ENCODE measurements at places on chromosomes 12 and 14.

DNA sequence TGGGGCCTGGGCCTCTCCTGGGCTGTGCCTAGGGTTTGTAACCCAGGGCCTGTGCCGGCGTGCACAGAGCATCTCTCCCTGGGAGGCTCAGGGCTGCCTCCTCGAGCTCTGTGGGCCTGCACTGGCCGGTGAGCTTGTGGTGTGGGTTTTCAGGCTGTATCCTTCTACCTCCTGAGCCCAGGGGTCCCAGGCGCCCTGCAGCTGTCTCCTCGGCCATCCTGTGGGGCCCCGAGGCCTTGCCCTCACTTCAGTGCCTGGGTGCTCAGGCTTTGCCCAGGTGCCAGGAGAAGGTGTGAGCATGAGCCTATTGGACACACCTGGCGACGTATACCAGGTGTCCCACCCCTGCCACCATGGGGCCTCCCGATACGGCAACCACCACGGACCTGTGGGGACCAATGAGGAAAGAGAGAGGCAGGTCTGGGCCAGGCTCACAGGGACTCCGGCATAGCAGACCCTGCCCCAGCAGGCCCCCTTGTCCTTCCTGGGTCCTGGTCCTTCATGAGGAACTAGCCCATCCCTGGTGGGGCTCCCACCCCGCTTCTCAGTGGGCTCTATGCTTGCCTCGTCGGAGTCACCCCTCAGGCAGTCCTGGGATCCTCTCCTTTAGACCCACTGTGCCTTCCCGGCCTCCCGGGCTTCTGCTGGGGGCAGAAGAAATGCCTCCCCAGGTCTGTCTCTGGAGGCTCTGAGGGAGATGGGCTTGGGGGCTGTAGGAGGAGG is 400.2 kb downstream of the TMEM121 start:
- no peak for DNase-seq
- no peak overlapping the region for H3K27ac ChIP-seq
- H3K4me3 ChIP-seq, result no peak overlapping the region
- H3K36me3 ChIP-seq, result no peaks in the 10 kb centered on the region

GRCh38 chr14:69319911-69320310 is 60.0 kb downstream of the GALNT16 start:
- no peak overlapping the region for H3K27ac ChIP-seq
- H3K4me3 ChIP-seq, result no peak overlapping the region
- no peak for DNase-seq
- H3K4me1 ChIP-seq, result no peaks in the 10 kb centered on the region
- H3K36me3 ChIP-seq, result no peaks in the 10 kb centered on the region

GRCh38 chr12:114672817-114673168 is 11.2 kb downstream of the TBX3 start:
- H3K36me3 ChIP-seq, result no peaks in the 10 kb centered on the region
- peaks cover 46% of the 10 kb centered on the region for H3K4me1 ChIP-seq
- H3K27ac ChIP-seq, result peak overlapping the region; percentile 97
- H3K4me3 ChIP-seq, result peak overlapping the region; percentile 27
- peak; percentile 46 for DNase-seq

DNA sequence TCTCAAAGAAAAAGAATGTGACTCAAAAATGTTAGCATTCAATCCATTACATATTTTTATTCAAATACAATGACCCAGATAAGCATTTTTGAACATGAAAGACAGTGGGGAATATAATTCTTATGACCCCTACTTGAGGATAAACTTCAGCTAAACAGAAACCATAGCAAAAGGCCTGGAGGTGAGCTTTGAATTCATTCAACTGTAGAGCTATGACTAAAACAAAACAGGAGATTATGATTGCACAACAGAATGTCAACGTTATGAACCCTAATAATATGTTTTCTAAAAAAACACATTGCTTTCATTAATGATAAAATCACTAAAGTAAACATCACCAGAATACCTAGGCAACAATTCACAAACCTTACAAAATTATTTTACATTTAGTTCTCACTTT is 27.8 kb downstream of the EFCAB11 start:
- no peaks in the 10 kb centered on the region for H3K4me1 ChIP-seq
- no peak for DNase-seq
- H3K27ac ChIP-seq, result no peak overlapping the region
- H3K36me3 ChIP-seq, result no peaks in the 10 kb centered on the region
- no peak overlapping the region for H3K4me3 ChIP-seq

- no peak overlapping the region for H3K4me3 ChIP-seq
- DNase-seq, result no peak
- H3K27me3 ChIP-seq, result no peaks in the 10 kb centered on the region
- no peaks in the 10 kb centered on the region for H3K4me1 ChIP-seq
- H3K36me3 ChIP-seq, result no peaks in the 10 kb centered on the region
Measured at GRCh38 chr12:87051621-87052020, 795.4 kb upstream of the MGAT4C start.

DNA sequence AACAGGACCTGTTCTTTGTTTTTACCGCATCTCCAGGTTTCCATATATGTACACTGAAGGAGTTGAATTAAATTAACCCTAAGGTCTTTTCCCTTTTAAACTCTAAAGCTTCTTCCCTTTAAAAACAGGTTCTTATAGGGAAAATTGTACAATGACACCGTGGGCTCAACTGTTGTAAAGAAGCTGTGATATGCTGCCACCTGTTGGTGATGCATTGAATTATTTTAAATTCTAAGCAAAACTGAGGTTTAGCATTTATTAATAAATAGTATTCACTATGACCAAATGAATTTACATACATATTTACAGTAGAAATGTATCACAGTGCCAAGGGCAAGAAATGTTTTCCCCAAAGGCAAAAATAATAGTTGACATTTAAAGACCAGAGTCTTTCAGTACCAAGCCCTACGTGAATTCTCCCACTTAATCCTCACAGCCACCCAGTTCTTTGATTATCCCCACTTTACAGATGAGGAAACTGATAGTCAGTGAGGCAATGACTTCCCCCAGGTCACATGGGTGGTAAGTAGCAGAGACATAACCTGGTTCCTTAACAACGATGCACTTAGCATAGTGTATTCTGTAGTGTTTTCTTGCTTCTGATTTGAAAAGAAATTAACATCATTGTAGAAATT is 35.7 kb upstream of the TMEM263 start:
- no peaks in the 10 kb centered on the region for H3K36me3 ChIP-seq
- no peak overlapping the region for H3K4me3 ChIP-seq
- H3K27ac ChIP-seq, result no peak overlapping the region
- H3K27me3 ChIP-seq, result no peaks in the 10 kb centered on the region
- peak; percentile 73 for DNase-seq
- H3K4me1 ChIP-seq, result no peaks in the 10 kb centered on the region

GRCh38 chr14:94099006-94099405 is 11.5 kb upstream of the IFI27 start:
- peaks cover 6% of the 10 kb centered on the region for H3K4me1 ChIP-seq
- no peak for DNase-seq
- H3K36me3 ChIP-seq, result no peaks in the 10 kb centered on the region
- no peak overlapping the region for H3K27ac ChIP-seq
- no peaks in the 10 kb centered on the region for H3K27me3 ChIP-seq

DNA sequence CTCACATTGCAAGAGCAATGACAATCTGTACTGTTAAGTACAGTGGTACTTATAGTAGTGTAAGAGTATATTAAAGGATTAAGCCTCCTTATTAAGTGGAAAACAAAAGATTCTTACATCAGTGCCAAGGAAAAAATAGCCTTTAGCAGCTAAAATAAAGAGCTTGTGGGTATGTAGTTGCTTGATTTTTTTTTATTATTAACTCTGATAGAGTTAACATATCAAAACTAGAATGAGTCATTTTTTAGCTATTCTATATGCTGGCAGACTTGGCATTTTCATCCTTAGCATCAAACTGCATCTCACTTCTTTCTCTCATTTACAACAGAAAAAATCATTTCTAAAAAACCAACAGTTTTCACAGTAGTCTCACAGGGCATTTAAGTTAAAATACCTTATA is 86.5 kb downstream of the ATP2B1 start:
- DNase-seq, result no peak
- H3K27ac ChIP-seq, result no peak overlapping the region
- no peaks in the 10 kb centered on the region for H3K4me1 ChIP-seq

DNA sequence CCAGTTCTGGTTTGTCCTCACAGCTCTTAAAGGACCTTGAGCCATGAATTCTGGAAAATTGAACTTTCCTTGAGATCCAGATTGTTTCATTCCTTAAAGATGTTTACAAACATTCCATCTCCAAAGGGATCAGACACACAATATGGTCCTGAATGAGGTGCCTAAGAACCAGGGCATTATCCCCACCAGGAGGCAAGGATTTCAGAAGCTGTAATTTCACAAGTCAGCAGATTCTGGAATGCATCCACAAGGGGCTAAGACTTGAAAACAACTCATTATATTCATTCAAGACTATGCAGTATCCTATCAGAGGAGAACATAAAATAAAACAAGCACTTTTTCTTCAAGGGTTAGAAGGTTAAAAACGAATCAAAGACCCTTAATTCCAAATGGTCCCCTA is 15.1 kb downstream of the KCNH5 start:
- H3K36me3 ChIP-seq, result no peaks in the 10 kb centered on the region
- no peak for DNase-seq
- H3K4me3 ChIP-seq, result no peak overlapping the region
- H3K4me1 ChIP-seq, result no peaks in the 10 kb centered on the region
- H3K27ac ChIP-seq, result no peak overlapping the region

DNA sequence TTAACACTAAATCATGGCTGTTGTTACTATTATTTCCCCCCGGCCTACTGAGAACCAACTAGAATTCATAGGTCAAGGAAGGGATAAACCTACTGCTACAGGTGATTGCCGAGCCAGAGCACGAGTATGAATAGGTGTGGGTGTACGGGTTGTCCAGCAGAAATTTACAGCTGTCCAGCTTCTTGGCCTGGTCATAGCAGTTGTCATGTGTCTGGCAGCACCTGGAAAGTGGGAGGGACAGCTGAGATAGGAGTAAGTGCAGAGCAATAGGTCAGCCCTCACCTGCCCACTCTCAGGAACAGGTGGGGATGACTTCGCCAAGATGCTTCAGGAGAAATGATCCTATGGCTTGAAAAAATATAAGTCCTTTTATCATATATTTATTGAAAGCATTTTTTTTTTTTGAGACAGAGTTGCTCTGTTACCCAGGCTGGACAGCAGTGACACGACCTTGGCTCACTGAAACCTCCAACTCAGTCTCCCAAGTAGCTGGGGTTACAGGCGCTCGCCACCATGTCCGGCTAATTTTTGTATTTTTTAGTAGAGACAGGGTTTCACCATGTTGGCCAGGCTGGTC is 2.6 kb downstream of the PLA2G1B start:
- H3K4me1 ChIP-seq, result peaks cover 13% of the 10 kb centered on the region
- no peaks in the 10 kb centered on the region for H3K36me3 ChIP-seq
- H3K27me3 ChIP-seq, result no peaks in the 10 kb centered on the region
- no peak for DNase-seq

GRCh38 chr12:132407451-132407961 is 78.1 kb upstream of the GALNT9 start:
- H3K36me3 ChIP-seq, result no peaks in the 10 kb centered on the region
- no peaks in the 10 kb centered on the region for H3K4me1 ChIP-seq
- no peak for DNase-seq
- no peak overlapping the region for H3K4me3 ChIP-seq

- peaks cover 14% of the 10 kb centered on the region for H3K4me1 ChIP-seq
- H3K27me3 ChIP-seq, result peaks cover 23% of the 10 kb centered on the region
- H3K4me3 ChIP-seq, result no peak overlapping the region
- H3K27ac ChIP-seq, result no peak overlapping the region
Measured at GRCh38 chr12:55713721-55714120, 2.1 kb upstream of the BLOC1S1 start.

DNA sequence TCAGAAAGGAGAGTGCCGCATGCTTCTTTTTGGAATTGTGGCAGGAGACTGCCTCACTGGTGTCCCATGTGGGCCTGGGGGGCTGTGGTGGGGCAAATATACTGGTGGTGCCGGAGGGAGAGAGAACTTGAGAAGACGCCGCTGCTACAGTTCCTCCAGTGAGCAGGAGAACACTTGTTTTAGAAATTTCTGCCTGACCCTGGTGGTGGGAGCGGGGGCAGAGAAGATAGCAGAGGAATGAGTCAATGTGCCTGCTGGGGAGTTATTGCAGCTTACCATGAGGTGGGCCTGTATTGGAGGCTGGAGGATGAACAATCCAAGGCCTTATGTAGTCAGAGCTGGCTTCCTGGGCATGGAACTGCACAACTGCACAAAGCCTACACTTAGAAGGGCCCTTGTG is 211.8 kb downstream of the SNAPC1 start:
- no peaks in the 10 kb centered on the region for H3K27me3 ChIP-seq
- no peaks in the 10 kb centered on the region for H3K36me3 ChIP-seq
- no peak for DNase-seq
- H3K4me3 ChIP-seq, result no peak overlapping the region
- H3K27ac ChIP-seq, result no peak overlapping the region

- no peak overlapping the region for H3K27ac ChIP-seq
- no peaks in the 10 kb centered on the region for H3K36me3 ChIP-seq
- peak; percentile 71 for DNase-seq
- H3K4me3 ChIP-seq, result no peak overlapping the region
Measured at GRCh38 chr14:95784137-95784536, 70.2 kb upstream of the TCL1A start.

- no peaks in the 10 kb centered on the region for H3K36me3 ChIP-seq
- no peaks in the 10 kb centered on the region for H3K4me1 ChIP-seq
Measured at GRCh38 chr12:80710727-80711449, 3.5 kb downstream of the MYF6 start.

DNA sequence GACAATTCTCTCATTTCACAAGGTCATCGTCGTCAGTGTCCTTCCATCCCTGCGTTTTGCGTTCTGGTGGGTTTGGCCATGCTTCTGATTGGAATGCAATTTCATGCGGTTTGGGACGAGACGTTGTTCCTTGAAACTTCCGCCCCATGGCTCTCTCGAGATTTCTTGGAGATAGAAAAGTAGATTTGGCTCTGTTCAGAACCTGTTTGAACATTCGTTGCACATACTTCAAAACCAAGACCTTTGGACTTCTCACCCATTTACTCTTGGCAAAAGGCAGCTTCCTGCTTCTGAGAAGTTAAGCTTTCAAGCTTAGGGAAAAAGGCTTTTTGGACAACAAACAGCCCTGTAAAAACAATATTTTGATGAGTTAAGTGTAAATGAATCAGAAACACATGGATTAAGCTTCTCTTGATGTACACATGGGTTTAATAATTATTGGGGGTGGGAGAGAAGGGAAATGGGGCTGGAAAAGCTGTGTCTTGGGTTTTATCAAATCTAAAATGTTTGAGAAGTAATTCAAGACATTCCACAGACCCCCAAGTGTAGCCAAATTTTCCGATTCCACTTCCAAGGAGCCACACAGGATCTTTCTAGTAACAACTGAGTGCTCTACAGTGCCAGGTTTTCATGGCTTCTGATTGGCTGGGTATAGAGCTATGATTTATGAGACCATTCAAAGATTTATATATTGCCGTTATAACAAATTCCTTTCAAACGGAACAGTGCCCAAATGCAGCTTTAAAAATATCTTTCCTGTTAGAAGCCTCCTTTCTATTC is 467.2 kb downstream of the MED13L start:
- H3K4me1 ChIP-seq, result no peaks in the 10 kb centered on the region
- H3K36me3 ChIP-seq, result no peaks in the 10 kb centered on the region
- peak overlapping the region; percentile 81 for H3K27ac ChIP-seq

GRCh38 chr14:49546766-49547165 is 39.4 kb downstream of the RPS29 start:
- H3K4me1 ChIP-seq, result no peaks in the 10 kb centered on the region
- DNase-seq, result no peak
- H3K4me3 ChIP-seq, result no peak overlapping the region
- H3K27ac ChIP-seq, result no peak overlapping the region
